ENCODE measurements at places on chromosomes 3 and 15. TPM values are rescaled to one million over a fixed set of nuclear protein-coding genes. Genes with fewer than 3 reads are reported as not detected.

- no peak overlapping the region for H3K4me3 ChIP-seq
- H3K27me3 ChIP-seq = no peaks in the 10 kb centered on the region
- H3K36me3 ChIP-seq = no peaks in the 10 kb centered on the region
- DNase-seq = no peak
- H3K27ac ChIP-seq = no peak overlapping the region
These were observed 135.2 kb downstream of the BBX start for GRCh38 chr3:107657971-107658370.

DNA sequence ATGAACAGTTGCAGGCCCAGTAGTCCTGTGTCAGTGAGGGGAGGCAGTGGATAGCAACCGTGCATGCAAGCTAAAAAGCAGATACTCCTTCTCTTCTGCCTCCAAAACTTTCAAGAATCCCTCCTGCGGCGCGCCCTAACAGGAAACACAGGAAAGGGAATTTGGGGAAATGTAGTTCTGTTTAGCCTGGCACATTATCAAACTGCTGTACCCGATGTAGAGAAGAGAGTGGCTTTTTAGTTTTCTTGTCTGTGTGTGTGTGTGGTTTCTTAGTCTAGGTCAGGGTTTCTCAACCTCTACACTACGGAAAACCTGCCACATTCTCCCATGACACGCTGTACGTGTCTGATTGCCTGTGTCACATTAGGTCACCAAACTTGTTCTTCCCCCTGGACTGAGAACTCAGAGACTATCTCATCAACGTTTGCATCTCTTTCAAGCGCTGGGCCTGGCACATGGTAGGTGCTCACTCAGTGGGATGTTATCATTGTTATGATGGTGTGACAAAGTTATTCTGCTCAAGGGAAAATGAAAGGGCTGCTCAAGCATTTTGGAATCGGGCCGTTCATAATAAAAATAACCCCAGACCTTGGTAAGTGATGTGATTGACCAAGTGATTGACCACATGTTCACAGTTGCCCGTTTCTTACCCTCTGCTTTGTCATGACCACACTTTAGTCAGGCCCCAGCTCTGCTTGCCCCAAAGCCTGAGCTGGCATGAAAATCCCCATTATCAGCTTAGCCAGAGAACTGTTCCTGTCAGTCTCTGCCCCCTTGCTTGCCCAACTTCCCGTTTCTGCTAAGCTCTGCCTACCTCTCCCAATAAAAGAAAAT, 33.2 kb downstream of the TM4SF4 start:
- no peak overlapping the region for H3K4me3 ChIP-seq
- no peaks in the 10 kb centered on the region for H3K4me1 ChIP-seq
- H3K27ac ChIP-seq = peak overlapping the region; percentile 5
- no peaks in the 10 kb centered on the region for H3K36me3 ChIP-seq

GRCh38 chr15:79329171-79329611, 18.3 kb downstream of the TMED3 start:
- no peaks in the 10 kb centered on the region for H3K27me3 ChIP-seq
- no peak for DNase-seq
- H3K4me3 ChIP-seq = no peak overlapping the region
- H3K4me1 ChIP-seq = no peaks in the 10 kb centered on the region
- H3K27ac ChIP-seq = no peak overlapping the region

GRCh38 chr3:42490243-42490642, 12.2 kb upstream of the VIPR1 start:
- H3K36me3 ChIP-seq = no peaks in the 10 kb centered on the region
- peak; percentile 70 for DNase-seq
- H3K4me3 ChIP-seq = no peak overlapping the region

DNA sequence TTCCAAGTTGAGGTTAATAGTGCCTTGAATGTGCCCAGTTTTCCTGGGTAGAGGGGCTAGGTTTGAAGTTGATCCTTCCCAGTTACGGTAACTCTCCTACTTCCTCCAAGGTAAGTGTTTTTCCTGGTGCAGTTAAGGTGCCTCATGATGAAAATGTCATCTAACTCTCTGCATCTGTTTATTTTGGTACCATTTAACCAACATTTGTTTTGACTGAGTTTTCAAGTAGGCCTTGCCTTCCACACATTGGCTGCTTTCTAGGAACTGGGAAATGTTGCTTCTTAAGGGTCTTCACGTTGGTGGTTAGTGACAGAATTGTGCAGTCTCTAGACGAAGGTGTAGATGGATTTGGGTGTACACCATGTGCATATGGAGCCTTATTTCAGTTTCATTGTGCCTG, 31.3 kb downstream of the USP3 start:
- H3K4me3 ChIP-seq = no peak overlapping the region
- H3K36me3 ChIP-seq = peaks cover 16% of the 10 kb centered on the region
- H3K27ac ChIP-seq = no peak overlapping the region
- H3K4me1 ChIP-seq = no peaks in the 10 kb centered on the region

GRCh38 chr3:29515451-29515850, 234.6 kb downstream of the RBMS3 start:
- peaks cover 8% of the 10 kb centered on the region for H3K4me1 ChIP-seq
- no peak overlapping the region for H3K27ac ChIP-seq
- H3K4me3 ChIP-seq = no peak overlapping the region
- H3K36me3 ChIP-seq = no peaks in the 10 kb centered on the region
- DNase-seq = no peak

GRCh38 chr3:159157275-159157674, 355.4 kb downstream of the MFSD1 start:
- H3K4me1 ChIP-seq = no peaks in the 10 kb centered on the region
- H3K27me3 ChIP-seq = no peaks in the 10 kb centered on the region
- no peaks in the 10 kb centered on the region for H3K36me3 ChIP-seq
- H3K4me3 ChIP-seq = no peak overlapping the region
- no peak overlapping the region for H3K27ac ChIP-seq
- no peak for DNase-seq

Gene APPL1
- total RNA-seq = 35.5 TPM

Gene MINAR1
- total RNA-seq = not detected

Gene RTP3
- not detected for total RNA-seq
